NCI-H1092 treated with DMSO at 0.1 percent for 48 hours (cell line): ENCODE measurements at places on chromosomes 3 and 15.
A peak's percentile ranks its signal among the peaks of the same experiment; 100 is the strongest.

DNA sequence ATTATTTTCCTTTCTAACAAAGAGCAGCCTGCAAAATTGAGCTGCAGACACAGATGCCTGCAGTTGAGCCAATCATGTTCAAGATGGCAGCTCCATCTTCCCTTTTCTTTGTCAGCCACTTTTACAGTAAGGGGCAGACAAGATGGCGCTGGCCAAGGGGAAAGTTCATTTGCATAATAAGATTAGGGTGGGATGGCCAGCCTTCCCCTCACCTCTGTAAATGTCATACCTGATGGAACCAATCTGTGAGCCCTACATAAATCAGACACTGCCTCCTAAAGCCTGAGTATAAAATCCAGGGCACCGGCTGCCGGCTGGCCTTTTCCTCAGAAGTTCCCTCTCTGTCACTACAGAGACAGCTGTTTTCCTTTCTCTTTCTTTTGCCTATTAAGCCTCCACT is 15.8 kb downstream of the PATL2 start:
- DNase-seq: no peak

DNA sequence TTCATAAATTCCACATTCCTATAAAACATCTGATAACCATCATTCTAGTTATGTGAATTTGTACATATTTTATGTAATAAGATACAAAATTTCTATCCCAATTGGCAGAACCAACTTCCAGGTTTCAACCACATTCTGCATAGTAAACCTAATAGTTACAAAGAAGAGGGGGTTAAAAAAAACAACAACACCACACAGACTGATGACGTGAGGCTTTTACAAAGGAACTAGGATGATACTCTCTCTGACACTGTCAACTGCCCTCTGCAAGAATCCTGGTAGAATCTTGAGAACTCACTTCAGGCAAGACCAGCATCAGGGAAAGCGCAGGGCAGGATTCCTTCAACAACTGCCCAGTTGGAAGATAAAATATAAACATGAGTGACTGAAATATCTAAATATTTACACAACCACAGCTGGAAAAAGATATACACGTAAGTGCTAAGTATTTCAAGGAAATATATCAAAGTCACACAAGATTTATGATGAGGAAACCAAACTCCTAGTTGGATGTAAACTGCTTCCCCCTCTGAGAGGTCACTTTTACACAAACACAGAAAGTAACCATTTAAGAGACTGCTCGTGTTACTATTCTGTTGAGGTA is 816.4 kb downstream of the ROBO1 start:
- no peak for DNase-seq

DNA sequence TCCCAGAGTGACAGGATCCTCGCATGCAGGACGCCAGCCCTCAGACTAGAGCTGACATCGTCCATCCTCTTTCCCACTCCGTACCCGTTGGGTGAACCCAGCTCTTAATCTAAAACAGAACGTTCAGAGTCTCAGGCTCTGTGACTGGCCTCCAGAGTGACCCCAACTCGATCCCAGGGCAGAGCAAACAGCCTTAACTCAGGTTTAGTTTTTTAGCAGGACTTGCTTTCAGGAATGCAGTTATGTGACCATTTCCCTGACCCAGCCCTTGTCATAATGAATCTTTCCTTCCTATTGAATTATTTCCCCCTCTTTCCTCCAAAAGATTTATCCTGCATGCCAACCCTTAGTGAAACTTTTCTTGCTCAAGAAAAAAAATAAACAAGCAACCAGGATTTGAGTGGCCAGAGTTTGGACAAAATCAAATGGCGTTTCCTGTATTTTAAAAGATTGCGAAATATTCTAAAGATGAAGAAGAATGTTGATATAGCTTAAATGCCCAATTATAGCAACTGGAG is 47.8 kb upstream of the RARB start:
- no peak for DNase-seq

GRCh38 chr3:138282836-138283235 is 46.8 kb downstream of the NME9 start:
- DNase-seq: no peak

GRCh38 chr15:62125773-62126172 is 39.3 kb downstream of the C2CD4B start:
- peak; percentile 14 for DNase-seq
